ENCODE measurements at places on chromosomes 13 and 19.

GRCh38 chr13:107035778-107036177 is 467.8 kb upstream of the ARGLU1 start:
- no peak for DNase-seq

DNA sequence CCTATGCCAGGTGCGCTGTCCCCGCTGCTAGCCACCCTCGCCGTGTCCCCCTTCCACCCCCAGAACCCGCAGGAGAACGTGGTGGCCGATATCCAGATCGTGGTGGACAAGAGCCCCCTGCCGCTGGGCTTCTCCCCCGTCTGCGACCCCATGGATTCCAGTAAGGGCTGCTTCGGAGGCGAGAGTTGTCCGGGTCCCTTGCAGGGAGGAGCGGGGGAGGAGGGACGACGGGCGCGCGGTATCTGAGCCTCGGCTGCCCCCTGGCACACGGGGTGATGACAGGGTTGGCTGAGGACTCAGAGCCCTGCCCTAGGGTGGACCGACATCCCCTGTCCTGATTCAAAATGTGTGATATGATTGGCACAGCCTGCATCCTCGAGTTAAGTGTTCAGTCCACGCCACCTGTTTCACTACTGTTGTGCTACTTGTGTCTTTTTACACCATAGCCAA is 653 bp downstream of the MVB12A start:
- DNase-seq = peak; percentile 30

GRCh38 chr19:46426506-46427162 is 2.1 kb downstream of the PNMA8C start:
- DNase-seq = peak; percentile 29

- DNase-seq = no peak
Observed at GRCh38 chr13:81142306-81142999, 801.5 kb upstream of the SPRY2 start.

GRCh38 chr19:35833972-35834371 is 18.3 kb downstream of the NPHS1 start:
- no peak for DNase-seq

DNA sequence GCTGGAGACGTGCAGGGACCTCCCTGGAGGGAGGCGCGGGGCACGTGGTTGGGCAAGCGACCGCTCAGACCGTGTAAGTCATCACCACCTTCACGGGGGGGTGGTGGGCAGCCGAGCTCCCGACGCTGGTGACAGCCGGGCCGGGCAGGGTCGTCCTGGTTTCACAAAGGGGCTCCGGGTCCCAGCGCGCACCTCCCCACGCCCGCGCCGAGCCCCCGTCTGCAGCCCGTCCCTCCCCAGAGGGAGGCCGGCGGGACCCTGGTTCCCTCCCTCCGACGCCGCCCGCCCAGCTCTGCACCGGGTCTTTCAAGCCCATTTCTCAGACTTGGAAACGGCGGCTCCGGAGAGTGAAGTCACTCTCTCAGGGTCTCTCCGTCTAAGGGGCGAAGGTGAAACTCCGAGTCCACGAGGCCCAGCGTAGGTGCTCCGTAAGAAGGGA is 729 bp upstream of the ARID3A start:
- DNase-seq = no peak

GRCh38 chr13:51588406-51588949 is 4.2 kb downstream of the WDFY2 start:
- no peak for DNase-seq

DNA sequence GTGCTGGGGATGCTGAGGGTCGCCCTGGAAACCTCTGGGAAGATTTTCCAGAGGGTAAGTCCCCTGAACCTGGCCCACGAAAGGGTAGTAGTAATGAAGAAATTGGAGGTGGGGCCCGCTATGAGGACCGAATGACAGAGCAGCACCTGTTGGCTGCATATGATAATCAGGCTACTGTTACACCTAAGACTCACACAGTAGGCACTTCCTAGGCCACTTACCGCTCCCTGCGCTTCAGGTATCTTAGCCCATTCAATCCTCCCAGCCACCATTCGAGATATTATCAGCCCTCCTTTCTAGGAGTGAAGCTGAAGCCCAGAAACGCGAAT is 4.3 kb upstream of the LRFN3 start:
- no peak for DNase-seq

DNA sequence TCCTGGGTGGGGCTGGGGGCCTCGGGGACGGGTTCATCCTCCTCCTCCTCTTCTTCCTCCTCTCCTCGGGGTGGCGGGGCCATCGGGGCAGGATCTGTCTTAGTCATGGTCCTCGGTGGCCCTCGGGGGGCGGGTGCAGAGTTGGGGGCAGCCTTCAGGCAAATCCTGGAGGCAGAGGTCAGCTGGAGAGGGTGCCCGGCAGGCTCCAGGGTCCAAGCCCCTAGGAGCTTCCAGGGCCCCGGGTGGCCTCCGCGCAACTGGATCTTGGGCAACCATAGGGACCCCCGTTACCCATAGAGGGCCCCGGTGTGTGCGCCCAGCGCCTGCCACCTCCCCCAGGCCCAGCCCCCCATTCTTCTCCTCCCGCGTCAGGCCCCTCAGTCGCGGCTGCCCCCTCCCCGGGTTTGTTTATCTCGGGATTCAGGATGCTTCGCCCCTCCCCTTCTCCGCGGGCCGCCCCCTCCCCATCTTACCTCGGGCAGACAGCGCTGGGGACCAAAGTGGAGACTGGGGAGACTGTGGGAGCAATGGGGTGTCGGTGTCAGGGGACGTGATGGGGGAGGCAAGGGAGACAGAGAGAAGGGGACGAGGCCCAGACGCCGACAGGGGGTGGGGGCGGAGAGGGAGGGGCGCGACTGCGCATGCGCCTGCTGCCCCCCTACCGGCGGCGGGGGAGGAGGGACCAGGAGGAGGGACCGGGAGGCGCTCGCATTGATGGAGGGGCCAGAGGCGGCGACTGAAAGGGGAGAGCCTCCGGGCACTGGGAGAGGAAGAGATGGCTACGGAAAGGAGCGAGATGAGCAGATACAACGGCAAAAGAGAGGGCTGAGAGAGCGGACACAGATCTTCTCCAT is at the start of gene CLIP3:
Gene CLIP3, minus strand, starts transcription at position 623 of the 854 bp plus-strand sequence. Its CDS starts 516 bp downstream, at position 107.
- DNase-seq = peak; percentile 59

DNA sequence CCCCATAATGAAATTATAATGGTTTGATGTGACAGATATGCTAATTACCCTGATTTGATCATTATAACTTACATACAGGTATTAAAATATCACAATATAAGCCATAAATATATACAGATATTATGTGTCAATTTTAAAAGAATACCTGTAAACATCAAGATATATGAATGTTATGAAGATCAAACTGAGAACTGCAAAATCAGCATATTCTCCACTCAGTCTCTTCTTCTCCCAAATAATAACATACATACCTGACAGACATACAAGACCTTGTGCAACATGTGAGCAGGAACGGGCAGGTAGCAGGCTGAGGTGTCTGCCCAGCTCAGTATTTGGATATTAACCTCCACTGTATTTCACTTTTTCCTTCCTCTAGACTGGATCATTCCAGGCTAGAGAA is 547.2 kb downstream of the UQCRFS1 start:
- DNase-seq = no peak

DNA sequence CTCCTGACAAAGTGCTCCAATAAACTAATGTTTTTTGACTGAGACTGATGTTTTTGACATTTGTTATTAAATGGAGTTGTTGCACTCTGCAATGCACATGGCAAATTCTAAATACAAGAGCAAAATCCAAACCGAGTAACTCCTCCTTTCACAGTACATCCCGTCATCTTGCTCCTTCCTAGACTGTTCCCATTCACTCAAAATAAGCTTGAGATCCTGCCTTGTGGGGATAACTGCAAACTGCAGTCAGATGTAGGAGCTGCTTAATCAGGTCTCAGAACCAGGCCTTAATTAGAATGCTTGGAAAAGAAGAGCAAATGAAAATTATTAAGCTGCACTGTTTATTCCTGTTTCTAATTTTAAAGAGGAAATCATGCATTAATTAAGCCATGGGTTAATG is 134.8 kb upstream of the SPRY2 start:
- no peak for DNase-seq

GRCh38 chr13:73913079-73913740 is 221.0 kb downstream of the KLF12 start:
- DNase-seq = no peak

DNA sequence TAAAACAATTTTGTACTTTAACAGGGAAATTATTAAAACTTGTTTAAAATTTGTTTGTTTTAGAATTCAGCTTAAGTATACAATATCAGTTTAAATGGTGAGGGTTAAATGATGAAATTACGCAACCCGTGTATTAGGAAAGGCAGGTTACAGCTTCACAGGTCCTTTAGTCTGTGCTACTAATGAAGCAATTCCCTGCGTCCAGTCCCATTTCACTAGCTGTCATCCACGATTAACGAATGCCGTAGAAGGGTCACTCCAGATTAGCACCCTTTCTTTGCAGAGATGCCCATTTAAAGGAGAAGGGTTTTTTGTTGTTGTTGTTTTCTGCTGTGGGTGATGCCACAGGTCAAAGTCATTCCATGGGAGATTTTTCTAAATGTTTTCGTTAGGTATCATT is 457.6 kb upstream of the SLC10A2 start:
- DNase-seq = no peak

DNA sequence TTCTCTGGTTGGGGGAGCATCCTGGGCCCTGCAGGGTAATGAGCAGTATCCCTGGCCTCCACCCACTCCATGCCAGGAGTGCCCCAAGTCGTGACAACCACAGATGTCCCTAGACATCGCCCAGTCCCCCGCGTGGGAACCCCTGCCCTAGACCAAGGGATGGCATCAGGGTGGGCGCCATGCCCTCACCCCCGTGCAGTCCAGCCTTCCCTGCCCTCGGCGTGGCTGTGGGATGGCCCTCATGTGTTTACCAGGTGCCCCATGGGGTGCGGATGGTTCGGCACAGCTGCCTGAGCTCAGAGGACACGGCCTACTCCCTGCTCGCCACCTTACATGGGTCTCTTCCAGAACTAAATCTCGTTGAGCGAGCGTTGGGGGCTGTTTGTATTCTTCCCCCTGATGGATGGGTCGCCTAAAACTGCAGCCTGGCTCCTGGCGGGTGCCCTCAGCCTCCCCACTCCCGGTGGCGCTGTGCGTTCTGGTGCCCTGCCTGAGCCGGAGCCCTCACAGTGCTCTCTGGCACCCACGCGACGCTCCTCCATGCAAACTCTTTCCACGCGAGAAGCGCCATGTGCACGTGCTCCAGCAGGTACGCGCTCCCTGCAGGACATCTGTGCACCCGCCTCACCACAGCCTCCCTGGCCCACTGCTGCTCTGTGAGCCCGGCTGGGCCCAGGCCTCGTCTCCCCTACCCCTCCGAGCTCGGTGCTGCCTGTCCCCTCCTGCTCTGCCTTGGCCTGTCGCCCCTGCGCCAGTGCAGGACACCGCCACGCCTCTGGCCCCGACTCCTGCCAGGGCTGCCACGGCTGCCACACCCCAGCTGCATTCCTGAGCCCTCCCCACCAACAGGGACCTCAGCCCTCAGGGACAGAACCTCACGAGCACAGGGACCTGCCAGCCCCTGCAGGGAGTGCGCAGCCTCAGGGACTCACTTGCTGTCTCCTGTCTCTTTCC is 145.0 kb downstream of the KDM4B start:
- no peak for DNase-seq

GRCh38 chr13:96071504-96071903 is 18.3 kb upstream of the UGGT2 start:
- no peak for DNase-seq

DNA sequence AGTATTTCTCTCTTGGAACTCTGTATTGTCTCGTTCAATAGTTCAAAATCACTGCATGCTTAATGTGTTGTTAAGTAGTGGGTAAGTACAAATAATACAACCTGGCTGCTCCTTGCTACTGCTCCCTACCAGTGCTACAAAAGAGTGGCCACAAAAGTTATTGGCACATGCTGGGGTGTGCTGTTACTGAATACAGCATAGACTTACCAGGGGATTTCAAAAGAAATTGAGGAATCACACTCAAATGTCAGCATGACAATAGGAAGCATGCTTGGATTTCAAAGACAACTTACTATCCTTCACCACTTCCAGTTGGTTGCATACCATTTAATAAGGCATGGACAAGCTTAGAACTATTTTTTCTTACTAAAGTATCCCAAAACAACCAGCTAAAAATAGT is 1041.3 kb upstream of the SPRY2 start:
- DNase-seq = no peak

DNA sequence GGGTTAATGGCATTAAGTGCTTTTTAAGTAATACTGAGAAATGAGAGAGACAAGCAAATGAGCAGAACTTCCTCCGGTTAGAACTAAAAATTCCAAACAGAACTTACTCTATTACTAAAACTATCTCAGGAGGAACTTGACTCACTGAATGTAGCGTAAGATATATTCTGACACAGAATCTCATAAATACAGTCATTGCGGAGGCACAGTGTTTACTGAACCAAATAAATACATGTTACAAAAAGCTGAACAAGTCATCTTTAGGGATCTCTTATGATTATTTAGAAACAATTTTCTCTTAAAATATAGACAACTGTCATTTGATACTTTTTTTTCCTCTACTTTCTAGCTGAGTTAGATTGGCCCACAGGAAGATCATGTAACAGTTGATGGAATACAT is 283.1 kb downstream of the KLF12 start:
- no peak for DNase-seq

- no peak for DNase-seq
Observed at GRCh38 chr13:91894316-91894715, 495.9 kb downstream of the GPC5 start.

GRCh38 chr13:67232384-67232783 is 2.2 kb upstream of the PCDH9 start:
- no peak for DNase-seq

DNA sequence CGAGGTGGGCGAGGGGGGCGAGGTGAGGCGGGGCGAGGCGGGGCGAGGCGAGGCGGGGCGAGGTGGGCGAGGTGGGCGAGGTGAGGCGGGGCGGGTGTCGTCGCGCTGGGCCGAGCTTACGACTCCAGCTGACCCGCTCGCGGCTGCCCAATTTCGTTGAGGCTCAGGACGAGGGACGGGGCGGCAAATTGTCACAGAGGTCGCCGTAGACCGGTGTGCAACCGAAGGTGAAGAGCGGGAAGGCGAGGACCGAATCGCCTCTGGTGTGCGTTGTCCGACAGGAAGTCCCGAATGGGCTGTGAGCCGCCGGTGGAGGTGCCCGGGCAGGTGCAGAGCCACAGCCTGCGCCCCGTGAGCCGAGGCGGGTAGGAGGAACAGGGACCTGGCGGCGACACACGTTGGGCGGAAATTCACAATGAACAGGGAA is at the start of gene LACC1:
Gene LACC1, plus strand, starts transcription at position 150 of the 427 bp plus-strand sequence. CDS start 1,082 bp downstream, outside the sequence.
- peak; percentile 41 for DNase-seq

DNA sequence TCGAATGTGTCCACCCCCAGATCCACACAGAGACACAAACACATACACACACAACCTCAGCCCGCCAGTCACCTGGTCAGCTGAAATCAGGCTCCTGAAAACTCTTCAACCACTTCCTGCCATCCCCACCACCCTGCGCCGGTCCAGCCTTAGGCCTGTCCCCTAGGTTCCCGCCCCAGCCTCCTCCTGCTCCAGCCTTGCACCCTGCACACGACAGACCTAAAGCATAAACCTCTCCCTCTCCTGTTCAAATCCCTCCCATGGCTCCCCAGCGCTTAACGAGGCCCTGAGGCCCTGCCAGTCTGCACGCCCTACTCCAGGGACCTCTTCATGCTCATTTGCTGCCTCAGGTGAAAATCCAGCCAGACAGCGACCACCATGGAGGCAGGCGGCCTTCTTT is 7.1 kb downstream of the PNMA8B start:
- no peak for DNase-seq

GRCh38 chr19:4305257-4305612 is 837 bp downstream of the FSD1 start:
- no peak for DNase-seq

GRCh38 chr19:335072-335471 is 9.5 kb downstream of the MIER2 start:
- no peak for DNase-seq

GRCh38 chr19:35704218-35704617 is at the start of gene ZBTB32:
TSS of gene ZBTB32 (plus strand) at chr19:35704558. CDS start at chr19:35714627, 10,069 bp downstream.
- DNase-seq = no peak

- no peak for DNase-seq
Observed at GRCh38 chr13:114226088-114226487, 8.6 kb upstream of the CDC16 start.

All from activated CD8-positive, alpha-beta memory T cell treated with anti-CD3 and anti-CD28 coated beads, Interleukin-2, amount 50 U/mL, for 4 hours (primary cell).